Effector memory CD4-positive, alpha-beta T cell (primary cell): ENCODE measurements at places on chromosomes 16 and 17.

- no peak for DNase-seq
These were observed 44.3 kb upstream of the CHMP6 start for GRCh38 chr17:80947200-80947940.

DNA sequence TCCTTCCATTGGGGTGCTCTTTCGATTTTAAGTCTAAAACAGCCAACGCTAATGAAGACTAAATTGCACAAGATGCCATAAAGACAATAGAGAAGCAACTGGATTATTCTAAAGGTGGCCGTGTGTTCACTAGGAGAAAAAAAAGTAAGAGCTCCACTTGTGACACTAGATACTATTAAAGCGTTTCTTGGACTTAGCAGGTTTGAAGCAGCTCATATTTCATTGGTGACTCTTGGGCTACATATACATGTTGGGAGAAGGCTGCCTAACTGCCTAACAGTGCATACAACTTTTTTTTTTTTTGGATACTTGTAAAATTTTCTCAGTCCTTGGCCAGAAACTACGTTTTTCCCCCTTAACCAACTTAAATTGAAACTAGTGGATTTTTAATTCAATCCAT is 111.8 kb upstream of the NOG start:
- DNase-seq = no peak

GRCh38 chr16:4612977-4613635 is 1.6 kb downstream of the UBALD1 start:
- DNase-seq = no peak

DNA sequence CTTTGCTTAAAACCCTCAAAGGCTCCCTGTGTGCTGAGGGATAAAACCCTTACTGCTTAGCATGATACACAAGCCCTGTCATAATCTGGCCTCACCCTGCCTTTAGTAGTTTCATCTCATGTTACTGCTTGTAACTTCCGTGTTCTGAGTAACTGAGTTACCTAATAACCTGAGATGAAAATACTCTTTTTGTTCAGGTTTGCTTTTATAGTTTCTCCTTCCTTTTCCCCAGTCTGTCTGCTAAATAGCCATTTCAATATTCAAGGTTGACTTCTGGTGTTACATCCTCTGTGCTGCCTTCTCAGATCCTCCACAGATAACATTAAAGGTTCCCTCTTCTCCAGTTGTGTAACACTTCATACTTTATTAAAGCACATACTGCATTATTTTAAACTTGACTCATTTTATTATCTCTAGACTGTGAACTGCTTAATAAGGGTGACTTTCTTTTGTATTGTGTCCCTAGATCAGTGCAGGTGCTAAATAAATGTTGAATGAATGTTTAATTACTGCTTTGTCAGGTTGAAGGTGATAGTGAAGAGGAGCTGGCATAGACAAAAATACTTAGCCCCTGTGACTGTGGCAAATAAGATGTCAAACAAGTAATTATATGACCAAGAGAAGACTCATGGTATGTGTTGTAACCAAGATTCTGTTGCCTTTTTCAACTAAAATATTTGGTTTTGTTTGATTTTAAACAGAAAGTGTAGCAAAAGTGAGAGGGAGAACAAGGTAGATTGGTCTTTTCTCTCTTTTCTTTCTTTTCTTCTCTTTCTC is 47.8 kb downstream of the NFAT5 start:
- no peak for DNase-seq

DNA sequence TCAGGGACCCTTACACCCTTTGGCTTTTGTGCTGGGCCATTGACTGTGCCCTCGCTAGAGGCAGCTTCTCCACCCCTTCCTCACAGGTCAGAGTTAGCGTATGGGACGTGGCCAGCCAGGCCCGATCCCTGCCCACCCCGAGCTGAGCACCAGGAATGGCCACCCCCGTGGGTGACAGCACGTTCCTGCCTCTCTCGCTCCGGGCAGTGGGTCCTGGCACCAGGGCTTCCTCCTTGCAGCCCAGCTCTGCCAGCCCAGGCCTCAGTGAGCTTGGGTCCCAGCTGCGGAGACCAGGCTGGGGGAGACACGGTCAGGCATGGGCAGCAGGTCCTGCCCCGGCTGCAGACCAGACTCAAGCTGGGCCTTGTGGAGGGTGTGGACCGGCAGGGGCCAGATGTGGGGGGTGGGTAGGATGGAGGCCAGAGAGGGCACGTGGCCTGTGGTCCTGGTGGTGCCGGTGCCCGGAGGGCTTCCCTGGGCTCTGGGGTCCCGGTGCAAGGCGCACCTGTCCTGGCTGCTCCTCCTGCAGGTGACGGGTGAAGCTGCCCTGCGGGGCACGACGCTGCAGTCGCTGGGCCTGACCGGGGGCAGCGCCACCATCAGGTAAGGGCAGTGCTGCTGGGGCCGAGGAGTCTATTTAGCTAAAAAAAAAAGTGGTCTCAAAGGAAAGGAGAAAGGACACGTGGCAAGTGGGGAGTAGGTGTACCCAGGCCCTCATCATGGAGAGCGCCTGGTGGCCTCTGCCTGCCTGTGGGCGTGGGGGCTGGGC is 18.2 kb downstream of the ASPSCR1 start:
- no peak for DNase-seq

DNA sequence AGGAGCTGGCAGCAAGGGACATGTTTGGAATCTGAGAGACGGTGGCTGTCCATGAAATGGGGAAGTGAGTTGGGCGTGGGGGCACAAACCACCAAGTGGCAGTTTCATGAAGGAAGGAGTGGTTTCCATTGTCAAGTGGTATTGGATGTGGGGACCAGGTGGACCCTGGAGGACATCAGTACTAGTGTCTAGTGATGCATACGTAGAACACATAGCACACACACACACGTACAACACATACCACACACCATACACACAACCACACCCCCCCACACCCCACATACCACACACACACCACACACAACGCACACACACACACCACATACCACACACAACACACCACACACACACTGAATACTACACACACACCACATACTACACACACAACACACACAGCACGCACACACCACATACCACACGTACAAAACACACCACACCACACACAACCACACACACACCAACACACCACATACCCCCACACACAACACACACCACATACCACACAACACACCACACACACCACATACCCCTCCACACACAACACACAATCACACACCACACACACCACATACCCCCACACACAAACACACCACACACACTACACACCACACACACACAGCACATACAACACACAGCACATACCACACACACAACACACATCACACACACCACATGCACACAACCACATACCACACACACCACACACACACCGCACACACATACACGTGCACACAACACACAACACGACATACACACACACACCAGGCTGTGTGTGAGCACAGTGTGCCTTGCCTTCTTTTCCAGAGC is 41.1 kb upstream of the GSE1 start:
- DNase-seq = no peak

DNA sequence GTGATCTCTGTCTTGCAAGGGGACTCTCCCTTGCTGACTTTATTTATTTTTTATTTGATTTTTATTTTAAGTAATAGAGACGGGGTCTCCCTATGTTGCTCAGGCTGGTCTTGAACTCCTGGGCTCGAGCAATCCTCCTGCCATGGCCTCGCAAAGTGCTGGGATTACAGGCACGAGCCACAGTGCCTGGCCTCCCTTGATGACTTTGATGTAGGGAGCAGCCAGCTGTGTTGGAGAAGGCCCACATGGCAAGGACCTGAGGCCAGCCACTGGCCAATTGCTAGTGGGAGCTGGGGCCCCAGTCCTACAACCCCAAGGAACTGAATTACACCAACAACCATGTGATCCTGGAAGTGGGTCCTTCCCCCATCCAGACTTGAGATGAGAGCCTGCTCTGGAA is 81.8 kb downstream of the CNGB1 start:
- no peak for DNase-seq

DNA sequence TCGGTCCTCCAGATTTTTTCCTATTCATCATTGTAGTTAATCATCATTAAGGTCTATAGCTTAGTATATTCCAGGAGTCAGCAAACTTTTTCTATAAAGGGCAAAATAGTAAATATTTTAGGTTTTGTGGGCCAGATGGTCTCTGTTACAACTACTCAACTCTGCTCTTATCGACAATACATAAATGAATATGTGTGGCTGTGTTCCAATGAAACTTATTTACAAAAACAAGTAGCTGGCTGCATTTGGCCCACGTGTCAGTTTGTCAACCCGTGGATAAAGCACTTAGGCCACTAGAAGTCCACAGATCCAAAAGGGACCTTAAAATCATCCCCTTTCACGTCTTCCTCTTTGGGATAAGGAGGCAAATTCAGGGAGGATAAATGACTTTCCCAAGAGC is 5.4 kb upstream of the HNF1B start:
- no peak for DNase-seq

DNA sequence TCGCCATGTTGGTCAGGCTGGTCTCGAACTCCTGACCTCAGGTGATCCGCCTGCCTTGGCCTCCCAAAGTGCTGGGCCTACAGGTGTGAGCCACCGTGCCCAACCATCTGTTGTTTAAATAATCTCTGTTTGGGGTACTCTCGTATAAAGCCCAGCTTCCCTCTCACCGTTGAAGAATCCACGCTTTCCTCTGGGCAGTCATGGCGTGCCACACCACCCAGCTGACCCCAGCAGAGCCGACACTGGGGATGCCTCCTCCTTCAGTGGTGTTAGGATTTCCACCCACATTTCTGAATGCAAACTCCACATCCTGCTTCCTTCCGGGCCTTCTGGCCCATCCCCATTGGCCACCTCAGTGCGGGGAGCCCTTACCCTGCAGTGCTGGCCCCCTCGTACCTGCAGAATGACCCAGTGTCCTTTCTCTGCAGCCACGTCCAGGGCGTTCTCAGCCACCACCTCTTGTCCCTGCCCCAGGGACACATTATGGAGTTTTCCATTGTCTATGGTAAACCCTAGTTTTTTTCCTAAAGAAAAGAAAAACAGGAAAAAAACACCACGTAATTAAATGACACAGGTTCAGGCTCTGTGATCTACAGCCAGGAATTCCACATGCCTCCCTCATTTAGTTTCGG is 60.4 kb downstream of the PGS1 start:
- DNase-seq = no peak

DNA sequence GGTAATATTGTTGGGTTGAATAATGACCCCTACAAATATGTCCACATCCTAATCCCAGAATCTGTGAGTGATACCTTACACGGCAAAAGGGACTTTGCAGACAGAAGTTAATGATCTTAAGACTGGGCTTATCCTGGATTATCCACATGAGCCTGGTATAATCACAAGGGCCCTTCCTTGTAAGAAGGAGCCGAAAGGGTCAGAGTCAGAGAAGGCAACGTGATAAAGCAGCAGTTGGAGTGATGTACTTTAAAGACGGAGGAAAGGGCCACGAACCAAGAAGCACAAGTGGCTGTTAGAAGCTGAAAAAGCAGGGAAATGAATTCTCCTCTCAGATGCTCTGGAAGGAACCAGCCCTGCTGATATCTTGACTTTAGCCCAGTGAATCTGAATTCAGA is 137.8 kb downstream of the UTP18 start:
- DNase-seq = no peak

DNA sequence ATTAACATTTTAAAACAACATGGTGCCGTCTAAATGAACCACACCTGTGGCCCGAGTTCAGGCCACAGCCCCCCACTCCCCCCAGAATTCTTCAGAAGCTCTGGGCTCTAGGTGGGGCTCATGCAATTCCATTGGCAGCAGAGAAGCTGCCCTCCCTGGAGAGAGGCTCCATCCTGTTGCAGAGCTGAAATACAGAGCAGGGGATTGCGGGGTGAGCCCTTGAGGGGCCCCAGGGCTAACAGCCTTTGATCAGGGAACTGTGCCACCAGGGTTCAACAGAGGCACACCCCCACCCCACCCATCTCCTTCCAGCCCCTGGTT is 69.3 kb downstream of the ABR start:
- DNase-seq = no peak

GRCh38 chr17:4247361-4247970 is 16.3 kb downstream of the ANKFY1 start:
- no peak for DNase-seq

DNA sequence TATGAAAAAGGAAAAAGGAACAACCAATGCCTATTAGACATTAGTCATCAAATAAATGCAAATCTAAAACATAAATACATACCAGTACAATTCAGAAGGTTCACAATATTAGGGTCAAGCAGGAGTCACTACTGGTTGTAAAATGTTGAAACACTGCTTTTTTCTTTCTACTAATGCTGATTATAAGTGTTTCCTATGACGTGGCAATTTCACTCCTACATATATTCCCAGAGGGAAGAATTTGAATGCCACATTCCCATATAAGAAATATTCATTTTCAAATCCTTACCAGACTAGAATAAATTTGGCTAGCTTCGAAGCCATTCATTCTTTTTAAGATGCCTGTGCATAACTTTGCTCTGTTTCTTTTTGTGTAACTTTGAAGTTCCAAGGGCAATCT is 2.6 kb upstream of the KRTAP9-2 start:
- no peak for DNase-seq

GRCh38 chr17:42750739-42751344 is 6.0 kb upstream of the EZH1 start:
- no peak for DNase-seq

DNA sequence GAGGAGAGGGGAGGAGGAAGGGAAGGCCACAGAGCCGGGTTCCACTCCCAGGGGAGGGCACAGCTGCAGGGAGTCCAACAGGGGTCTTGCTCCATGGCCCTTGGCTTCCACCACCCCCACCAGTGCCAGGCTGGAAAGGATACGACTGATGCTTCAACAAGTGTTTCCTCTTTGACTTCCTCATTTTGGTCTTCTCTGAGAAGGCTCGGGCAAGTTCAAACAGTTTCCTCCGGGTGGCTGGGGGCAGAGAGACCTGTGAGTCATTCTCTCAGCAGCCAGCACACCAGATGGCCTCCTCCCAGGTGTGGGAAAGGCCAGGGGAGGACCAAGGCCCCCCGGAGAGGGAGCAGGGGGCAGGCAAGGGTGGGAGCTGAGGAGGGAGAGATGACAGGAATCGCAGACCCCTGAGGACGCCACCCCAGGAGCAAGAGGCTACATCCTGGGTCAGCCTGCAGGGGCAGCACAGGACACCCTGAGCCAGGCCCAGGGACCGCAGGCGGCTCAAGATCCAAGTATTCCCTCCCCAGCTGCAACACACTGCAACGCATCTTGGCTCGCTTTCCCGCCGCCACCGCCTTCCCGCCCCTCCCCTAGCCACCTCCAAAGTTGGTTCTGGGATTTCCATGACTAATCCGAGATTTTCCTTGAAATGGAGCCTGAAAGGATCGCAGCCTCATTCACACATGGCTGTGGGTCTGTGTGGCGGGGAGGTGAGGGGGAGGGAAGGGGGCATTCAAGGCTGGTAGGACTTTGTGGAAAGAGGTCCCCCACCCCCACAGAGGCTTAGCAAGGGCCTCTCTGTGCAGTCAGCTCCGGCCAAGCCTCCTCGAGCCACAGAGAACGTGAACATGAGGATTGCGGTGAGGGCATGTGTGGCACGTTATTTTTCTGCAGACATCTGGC is 18.4 kb upstream of the MRPS23 start:
- no peak for DNase-seq

GRCh38 chr17:38958326-38958725 is 8.9 kb downstream of the FBXO47 start:
- no peak for DNase-seq

GRCh38 chr16:78942625-78943245 is 657.8 kb downstream of the MAF start:
- no peak for DNase-seq
